ENCODE measurements at places on chromosomes 11 and 22. TPM values are rescaled to one million over a fixed set of nuclear protein-coding genes. Genes with fewer than 3 reads are reported as not detected.
A peak's percentile ranks its signal among the peaks of the same experiment; 100 is the strongest.

DNA sequence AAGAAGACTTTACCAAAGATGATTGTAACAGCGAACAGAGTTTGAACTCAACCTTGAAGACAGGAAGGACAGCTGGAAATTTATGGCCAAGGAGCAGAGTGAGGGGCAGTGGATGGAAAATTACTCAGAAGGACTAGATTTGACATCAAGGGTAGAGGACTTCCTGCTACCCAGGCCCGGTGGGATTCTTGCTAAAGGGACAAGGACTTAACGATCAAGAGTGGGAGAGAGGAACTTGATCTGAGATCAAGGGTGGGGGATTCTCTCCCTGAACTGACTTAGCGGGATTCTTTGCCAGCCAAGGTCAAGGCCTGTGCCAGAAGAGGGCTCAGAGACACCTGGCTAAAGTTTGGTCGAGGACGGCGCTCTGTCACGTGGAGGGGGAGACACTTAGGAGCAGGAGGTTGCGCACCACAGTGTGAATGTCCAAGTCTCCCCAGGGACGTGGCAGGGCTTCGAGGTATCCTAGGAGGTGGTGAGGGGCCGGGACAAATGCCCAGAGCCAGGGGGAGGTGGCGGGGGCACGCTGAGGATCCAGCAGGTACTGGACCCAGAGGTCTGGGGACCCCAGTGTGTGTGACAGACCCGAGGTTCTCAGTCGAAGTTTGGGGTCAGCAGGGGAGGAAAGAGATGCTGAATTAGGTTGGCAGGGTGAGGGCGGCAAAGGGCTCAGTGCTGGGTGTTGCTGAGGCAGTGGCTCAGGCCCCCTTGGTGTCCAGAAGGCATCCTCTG is 46.1 kb upstream of the SHISAL1 start:
- no peak for DNase-seq

GRCh38 chr11:121071846-121072450 is 29.1 kb upstream of the TECTA start:
- DNase-seq: peak; percentile 39

GRCh38 chr11:87213444-87213843 is 175.7 kb downstream of the TMEM135 start:
- no peak for DNase-seq

DNA sequence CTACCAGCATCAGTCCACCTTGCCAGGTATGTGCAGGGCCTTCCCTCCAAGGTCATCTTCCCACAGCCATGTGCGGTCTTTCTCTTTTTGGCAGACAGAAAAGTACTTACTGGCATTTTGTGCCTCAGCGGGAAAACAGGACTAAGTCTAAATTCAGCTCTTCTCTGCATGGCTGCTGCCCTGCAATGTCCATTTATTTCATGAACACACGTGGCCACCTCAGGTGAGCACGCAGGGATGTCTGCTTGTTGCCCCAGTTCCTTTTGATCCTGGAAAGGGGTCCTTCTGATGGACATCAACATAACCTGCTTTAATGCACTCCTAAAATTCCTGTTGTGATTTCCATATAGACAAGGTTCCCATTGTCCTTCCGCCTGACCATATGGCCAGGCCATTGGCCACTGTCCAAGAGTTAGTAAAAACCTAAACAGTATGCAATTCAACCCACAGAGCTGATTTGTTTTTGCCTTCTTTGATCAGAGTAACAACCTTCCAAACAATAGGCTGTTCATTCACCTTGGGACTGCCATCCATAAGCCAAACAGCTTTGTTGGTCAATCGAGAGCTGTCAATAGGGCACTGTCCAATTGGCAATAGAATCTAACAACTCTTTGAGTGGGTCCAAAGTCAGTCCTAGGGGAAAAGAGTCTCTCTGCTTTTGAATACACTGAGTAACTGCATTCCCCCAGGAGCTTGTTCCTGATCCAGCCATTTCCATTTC is 5.9 kb downstream of the TREH start:
- DNase-seq: no peak

DNA sequence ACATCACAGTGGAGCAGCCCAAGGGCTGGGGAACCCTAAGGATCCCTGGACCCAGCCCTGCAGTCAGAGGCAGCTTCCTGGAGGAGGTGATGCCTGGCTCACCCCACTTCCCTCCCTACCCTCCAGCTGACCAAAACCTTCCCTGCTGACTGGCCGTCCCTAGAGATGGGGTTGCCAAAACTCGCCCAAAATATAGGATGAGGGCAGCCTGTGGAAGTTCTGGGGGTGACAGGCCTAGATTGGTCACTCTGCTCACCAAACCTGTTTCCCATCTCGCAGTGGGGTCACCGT is 35.0 kb upstream of the PPARA start:
- no peak for DNase-seq

DNA sequence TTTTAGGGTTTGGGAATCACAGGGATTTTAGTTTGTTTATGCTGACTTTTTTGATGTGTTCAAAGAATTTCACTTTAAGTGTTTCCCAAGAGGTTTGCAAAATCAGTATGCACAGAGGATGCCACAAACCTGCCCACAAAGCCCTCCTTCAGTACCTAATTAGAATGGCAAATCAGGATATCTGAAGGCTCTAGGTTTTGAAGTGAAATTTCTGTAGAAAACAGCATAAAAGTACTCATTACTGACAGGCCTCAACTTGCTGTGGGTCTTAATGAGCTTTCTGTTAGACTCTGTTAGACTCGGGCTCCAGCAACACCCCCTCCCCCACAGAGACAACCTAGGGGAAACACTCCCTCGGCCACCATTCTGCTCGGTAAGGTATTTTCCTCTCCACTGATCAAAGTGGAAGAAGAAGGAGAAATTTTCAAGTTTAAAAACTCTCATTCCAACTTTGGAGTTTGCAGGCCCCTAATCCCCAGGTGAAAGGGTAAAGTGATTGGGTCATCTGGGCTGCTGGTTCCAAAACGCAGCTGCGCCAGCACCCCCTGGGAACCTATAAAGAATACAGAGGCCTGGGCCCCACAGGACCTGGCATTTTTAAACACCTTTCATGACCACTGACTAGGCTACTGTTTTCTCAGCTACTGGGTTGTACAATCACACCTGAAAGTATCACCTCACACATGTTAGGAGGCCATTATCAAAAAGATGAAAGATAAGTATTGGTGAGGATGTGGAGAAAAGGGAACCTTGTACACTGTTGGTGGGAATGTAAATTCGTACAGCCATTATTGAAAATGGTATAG is 67.5 kb downstream of the PLEKHA7 start:
- no peak for DNase-seq

DNA sequence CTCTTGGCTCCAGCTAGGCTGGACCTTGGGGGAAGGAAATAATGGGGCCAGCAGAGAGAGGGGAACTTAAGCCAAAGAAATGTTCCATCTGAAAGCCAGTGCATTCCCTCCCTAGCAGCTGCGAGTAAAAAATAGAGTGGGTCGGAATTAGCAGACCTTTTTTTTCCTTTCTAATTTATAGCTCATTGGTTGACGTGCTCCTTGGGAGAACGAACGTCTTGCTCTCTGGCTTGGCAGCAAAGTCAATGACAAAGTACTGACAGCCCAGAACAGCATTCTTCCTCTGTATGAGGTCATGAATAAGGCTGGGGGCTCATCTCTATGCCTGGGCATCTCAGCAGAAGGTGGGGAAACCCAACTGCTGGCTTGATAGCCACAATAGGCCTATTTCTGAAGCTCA is 65.0 kb downstream of the SEZ6L start:
- DNase-seq: no peak

DNA sequence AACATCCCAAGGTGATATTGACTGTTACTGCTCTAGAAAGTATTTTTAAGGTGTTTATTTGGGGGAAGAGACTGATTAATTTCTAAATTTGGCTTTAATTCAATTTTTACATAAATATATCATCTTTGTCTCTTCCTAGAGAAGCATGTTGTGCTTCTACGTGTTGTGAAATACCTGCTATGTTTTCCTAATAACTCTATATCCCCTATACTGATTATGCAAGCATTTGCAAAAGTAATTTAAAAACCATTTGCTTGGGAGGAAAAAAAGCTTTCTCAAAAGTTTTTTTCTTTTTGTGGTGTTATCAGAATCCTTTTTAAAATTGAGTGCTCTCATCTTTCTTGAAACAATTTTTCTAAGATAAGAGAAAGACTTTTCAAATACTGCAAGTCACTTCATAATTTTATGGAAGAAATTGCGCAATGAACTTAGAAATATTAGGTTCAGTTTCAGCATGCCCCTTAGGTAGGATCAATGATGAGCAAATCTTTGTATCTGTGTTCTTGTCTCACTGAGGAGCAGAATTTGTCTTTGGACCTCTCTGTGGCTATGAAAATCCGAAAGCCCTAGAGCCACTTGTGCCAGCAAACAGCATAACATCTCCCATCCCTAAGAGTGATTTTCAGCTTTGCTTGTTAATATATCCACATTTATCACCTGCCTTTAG is 7.4 kb upstream of the BLID start:
- no peak for DNase-seq

DNA sequence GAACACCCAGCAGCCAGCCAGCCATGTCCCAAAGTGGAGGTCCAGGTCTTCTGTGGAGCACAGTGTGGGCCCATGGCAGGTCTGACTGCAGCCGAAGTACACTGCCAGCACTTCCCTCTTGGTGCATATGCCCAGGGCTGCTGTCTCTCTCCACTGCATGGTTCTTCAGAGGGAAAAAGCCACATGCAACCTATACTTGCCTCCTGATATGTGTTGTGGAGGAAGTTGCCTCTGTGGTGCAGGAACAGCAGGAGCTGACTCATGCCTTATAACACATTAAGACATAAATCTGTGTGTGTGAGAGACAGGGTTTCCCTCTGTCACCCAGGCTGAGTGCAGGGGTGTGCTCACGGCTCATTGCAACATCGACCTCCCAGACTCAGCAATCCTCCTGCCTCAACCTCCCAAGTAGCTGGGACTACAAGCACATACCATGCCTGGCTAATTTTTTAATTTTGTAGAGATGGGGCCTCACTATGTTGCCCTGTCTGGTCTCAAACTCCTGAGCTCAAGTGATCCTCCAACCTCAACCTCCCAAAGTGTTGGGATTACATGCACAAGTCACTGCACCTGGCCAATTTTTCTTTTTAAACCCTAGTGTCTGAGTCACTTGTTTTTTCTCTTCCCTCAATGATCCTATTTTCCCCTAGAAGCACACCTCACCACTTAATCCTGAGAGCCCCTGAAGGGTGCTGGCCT is 98.8 kb downstream of the MPPED2 start:
- no peak for DNase-seq

TEX54 gene
- total RNA-seq: 1.2 TPM
